LHCN-M2 (cell line): ENCODE measurements at places on chromosomes 1 and 21. TPM values are rescaled to one million over a fixed set of nuclear protein-coding genes. Genes with fewer than 3 reads are reported as not detected.
A peak's percentile ranks its signal among the peaks of the same experiment; 100 is the strongest.

GRCh38 chr1:83717785-83718184 is 281.1 kb downstream of the TTLL7 start:
- no peak for DNase-seq

DNA sequence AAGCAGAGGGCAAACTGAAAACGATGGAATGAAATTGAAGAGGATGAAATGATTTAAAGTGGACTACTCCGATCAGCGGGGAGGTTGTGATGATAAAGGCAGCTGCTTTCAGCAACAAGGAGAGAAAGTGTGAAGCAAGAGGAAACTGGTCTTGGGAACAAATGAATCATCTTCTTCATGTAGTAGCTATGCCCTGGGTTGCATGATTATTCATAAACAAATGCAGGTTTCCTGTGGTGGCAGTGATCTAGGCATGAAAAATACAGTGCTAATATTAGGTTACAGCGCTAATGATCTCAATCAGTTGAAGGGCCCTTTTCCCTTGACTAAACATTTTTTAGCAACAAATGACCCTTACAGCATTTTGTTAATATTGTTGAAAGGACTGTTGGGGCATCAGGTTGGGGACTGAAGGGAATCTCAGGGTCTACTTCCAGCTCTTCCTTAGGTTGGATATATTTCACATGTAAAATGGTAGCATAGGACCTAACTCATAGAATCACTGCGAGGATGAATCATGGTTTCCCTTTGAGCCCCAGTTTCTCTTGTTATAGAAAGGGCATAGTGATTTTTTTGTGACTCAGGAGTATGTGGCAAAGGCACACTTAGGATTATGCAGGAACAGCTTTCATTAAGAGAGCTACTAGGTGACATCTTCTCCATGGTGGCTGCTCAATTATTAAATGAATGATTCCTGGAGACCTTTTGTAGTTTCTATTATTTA is 1.9 kb upstream of the ZFYVE9 start:
- DNase-seq: peak; percentile 94

DNA sequence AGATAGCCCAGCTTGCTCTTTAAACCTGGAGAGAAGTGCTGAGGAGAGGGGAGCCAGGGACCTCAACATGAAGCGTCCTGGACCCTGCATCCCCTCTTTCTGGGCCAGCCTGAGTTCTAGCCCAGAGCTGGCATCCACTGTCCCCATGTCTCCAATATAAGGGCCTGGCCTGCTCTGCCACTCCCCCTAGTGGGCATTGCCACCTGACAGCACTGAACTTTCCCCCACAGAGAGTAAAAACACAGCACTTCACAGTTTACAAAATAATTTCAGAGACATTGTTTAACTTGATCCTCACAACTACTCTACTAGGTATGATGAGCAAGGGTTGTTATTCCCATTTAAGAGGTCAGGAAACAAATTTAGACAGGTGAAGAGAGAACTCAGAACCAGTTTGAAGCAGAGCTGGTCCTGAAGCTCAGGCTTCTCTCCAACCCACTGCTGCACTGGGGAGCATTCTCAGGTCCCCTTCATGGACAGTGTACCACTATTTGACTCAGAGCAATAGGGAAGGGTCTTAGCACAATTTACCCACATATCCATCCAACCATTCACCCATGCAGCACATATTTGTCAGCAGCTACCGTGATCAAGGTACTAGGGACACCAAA is 151.2 kb downstream of the DMRTA2 start:
- DNase-seq: no peak

- DNase-seq: no peak
These were observed 13.5 kb downstream of the PDPN start for GRCh38 chr1:13597166-13597565.

DNA sequence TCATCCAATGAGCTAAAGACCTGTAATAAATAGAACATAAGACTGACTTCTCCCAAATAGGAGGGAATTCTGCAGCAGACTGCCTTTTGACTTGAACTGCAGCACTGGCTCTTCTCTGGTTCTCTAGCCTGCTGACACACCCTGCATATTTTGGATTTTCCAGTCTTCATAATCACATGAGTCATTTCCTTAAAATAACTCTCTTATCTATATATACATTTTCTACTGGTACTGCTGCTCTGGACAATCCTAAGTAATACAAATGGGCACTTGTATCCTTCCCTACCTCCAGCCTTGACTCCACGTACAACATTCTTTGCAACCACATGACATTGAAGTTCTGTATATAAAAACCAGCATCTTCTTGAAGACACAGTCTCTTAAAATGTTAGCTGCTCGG is 429.4 kb upstream of the TMPRSS15 start:
- DNase-seq: peak; percentile 2

DNA sequence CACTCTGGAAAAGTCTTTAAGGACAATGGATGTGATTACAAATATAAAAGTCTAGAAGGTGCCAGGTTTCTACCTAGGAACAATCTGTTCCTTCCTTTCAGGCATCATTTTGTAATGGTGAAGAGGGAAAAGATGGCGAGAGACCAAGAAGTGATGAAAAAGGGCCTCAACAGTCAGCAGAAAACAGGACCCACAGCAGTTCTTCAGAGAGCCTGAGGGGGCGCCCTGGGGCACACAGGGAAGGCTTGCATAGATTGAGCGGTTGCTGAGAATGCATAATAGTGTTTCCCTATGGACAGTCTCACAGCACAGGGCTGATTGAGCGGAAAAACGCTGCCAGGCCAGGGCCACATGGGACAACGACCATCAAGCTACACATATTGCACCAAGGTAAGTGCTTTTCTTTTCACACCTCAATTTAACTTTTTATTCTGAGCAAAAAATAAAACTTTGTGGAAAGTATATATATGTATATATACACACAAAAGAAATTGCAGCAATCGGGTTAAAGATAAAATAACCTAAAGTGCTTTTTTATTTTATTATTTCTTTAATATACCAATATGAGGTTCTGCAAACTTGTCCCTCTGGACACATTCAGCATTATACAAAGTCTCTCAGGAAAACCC is 3.1 kb upstream of the YRDC start:
- peak; percentile 76 for DNase-seq

- no peak for DNase-seq
These were observed 10.8 kb downstream of the S1PR1 start for GRCh38 chr1:101247404-101248287.

B3GALT5 gene
- total RNA-seq: 1.3 and 1.6 TPM in 2 replicates

GPR25 gene
- not detected in 2 replicates for total RNA-seq

CAMK1G gene
- total RNA-seq: not detected in 2 replicates

TMEM52 gene
- 0.52 and 0.64 TPM in 2 replicates for total RNA-seq

SPATA21 gene
- total RNA-seq: not detected in 2 replicates
